CD4-positive, CD25-positive, alpha-beta regulatory T cell (primary cell): ENCODE measurements at places on chromosomes 12 and 14.
A peak's percentile ranks its signal among the peaks of the same experiment; 100 is the strongest.

DNA sequence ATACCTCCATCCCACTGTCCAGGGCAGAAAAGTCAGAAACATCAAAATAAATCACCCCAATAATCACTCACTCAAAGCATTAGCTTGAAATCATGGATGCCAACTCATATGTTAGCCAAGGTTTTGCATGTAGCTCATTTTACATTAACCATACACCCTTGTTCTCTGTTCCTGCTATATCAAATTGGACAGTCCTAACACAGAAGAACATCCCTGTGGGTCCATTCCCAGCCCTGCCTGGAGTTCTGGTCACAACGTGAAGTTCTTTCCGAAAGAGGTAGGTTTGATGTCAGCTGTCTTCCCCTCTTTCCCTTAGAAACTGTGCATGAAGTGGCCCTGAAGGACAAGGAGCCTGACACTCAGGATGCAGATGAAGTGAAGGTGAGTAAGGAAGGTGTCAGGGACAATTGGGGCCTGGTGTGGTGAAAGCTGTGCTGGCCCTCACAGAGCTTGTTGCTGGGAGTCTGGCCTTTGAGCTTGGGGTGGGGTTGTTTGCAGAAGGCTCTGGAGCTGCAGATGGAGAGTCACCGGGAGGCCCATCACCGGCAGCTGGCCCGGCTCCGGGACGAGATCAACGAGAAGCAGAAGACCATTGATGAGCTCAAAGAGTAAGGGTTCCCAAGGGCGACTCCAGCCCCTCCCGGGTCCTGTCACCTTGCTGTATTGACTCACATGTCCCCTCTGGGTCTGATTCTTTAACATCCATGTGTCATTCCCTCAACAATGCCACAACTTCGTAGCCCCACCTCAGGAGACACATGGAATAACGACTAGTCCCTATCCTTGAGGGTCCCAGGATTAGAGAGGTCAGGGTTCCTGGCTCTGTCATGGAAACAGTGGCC, 15.0 kb upstream of the PIP4K2C start:
- no peak for DNase-seq
- H3K4me1 ChIP-seq = no peaks in the 10 kb centered on the region
- H3K4me3 ChIP-seq = no peak overlapping the region
- no peak overlapping the region for H3K27ac ChIP-seq
- no peaks in the 10 kb centered on the region for H3K36me3 ChIP-seq
- H3K27me3 ChIP-seq = no peaks in the 10 kb centered on the region

GRCh38 chr14:28356819-28357218, 409.8 kb upstream of the FOXG1 start:
- H3K27me3 ChIP-seq = no peaks in the 10 kb centered on the region
- H3K4me1 ChIP-seq = no peaks in the 10 kb centered on the region
- no peak overlapping the region for H3K27ac ChIP-seq
- H3K36me3 ChIP-seq = no peaks in the 10 kb centered on the region
- DNase-seq = no peak

DNA sequence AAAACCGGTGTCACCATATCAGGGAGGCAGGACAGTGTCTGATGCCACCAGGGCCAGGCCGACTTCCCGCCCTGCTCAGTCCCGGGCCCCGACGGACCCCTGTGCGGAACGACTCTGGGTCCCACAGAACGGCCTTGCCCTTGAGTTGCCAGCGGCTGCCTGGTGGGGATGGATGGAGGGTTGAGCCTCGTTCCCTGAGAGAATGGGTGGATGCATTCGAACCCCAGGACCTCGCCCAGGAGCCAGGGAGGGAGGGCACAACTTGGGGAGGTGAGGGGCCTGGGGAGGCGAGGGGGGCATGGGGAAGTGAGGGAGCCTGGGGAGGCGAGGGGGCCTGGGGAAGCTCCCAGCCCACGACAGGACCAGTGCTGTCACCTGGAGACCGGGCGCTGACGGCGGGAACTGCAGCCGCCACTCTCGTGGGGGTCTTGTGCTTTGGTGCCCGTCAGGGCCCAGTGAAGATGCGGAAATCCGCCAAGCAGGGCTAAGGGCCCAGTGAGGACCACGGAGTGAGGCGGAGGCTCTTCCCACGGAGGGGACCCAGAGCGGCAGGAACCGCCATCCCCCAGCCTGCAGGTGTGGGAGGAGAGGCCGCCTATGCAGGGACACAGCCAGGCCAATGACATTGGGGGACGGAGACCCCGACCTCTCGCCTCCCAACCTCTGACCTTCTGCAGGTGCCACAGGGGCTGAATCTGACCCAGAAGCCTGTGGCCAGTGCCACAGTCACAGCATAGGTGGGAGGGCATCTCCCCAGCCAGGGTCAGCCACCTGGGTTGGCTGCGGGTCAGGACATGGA, 74.4 kb upstream of the GALNT9 start:
- H3K27me3 ChIP-seq = no peaks in the 10 kb centered on the region
- no peak for DNase-seq
- no peak overlapping the region for H3K27ac ChIP-seq
- no peaks in the 10 kb centered on the region for H3K36me3 ChIP-seq

DNA sequence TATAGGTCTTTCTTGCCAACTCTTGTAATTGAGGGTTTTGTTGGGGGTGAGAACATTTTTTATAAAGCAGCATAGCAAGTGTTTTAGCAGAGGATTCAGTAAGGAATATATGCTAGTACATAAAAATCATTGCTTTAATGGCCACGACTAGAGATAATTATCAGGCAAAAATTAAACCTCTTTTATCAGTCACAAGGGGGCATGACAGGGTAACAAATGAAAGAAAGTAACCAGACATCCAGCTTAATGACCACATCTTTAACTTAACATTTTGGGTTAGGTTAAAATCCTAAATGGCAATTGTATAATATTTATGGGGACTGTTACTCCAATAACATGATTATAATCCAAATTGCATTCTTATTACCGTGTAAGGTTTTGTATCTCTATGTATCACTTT, 119.6 kb downstream of the LRRIQ1 start:
- H3K27ac ChIP-seq = no peak overlapping the region
- DNase-seq = no peak
- no peaks in the 10 kb centered on the region for H3K4me1 ChIP-seq
- no peaks in the 10 kb centered on the region for H3K36me3 ChIP-seq
- H3K27me3 ChIP-seq = no peaks in the 10 kb centered on the region
- H3K4me3 ChIP-seq = no peak overlapping the region

- no peak overlapping the region for H3K27ac ChIP-seq
- DNase-seq = no peak
- H3K4me1 ChIP-seq = peaks cover 6% of the 10 kb centered on the region
- H3K27me3 ChIP-seq = no peaks in the 10 kb centered on the region
- no peaks in the 10 kb centered on the region for H3K36me3 ChIP-seq
Observed at GRCh38 chr12:116864371-116865160, 16.7 kb downstream of the HRK start.

DNA sequence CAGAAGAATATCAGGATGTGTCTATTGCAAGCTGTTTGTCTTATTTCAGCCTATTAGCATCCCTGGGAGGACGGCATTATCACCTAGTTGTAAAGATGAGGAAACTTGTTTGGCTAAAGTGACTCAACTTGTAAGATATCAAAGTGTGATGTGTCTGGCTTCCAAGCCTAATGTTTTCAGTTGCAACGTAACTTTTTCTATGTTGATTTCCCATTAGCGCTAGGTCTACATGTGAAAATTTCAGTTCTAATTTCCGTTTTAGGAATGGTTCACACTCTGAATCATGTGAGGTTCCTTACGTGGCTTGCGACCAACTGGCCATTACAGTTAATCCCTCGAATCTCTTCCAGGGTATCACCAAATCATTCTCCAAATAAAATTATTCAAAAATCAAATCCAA, 58.0 kb downstream of the LLPH start:
- H3K36me3 ChIP-seq = no peaks in the 10 kb centered on the region
- H3K27ac ChIP-seq = no peak overlapping the region
- no peak for DNase-seq
- H3K4me3 ChIP-seq = no peak overlapping the region
- no peaks in the 10 kb centered on the region for H3K4me1 ChIP-seq

DNA sequence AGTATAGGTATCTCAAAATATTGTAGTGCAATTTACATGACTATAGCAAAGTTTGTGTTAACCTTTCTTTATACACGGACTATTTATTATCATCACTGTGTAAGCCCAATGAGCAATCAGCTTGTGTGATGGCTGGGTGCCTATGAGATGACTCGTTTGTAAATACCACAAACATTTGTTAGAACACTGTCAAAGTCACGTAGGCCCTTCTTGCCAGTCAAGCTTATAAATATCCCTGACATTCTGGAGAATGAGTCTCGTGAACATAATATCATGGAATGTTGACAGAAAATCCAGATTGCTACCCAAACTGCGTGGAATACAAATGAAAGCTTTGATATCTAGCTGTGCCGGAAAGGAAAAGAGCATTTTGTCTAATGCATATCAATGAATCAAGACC, 648.3 kb upstream of the MDGA2 start:
- H3K4me1 ChIP-seq = no peaks in the 10 kb centered on the region
- no peak overlapping the region for H3K27ac ChIP-seq
- H3K4me3 ChIP-seq = no peak overlapping the region

GRCh38 chr12:111227476-111228420, 141.1 kb downstream of the PHETA1 start:
- no peaks in the 10 kb centered on the region for H3K36me3 ChIP-seq
- H3K4me1 ChIP-seq = no peaks in the 10 kb centered on the region
- no peak overlapping the region for H3K27ac ChIP-seq
- H3K4me3 ChIP-seq = no peak overlapping the region
- DNase-seq = no peak
- no peaks in the 10 kb centered on the region for H3K27me3 ChIP-seq

DNA sequence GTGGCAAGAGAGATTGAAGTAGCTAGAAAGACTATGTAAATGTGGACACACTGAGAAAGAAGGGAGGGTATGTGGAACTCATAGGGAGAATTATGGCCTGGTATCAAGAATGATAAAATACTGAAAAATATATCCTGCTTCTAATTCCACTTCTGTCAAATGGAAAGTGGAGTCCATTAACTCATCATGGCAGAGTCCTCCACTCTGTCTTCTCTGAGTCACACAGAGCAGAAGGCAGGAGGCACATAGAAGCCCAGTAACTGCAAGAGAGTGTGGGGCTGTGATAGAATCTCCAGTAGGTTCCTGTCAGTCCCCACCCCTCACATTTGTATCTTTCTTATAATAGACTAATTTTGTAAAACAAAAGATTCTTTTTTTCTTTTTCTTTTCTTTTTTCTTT, 223.7 kb downstream of the AKAP6 start:
- H3K27me3 ChIP-seq = no peaks in the 10 kb centered on the region
- no peaks in the 10 kb centered on the region for H3K36me3 ChIP-seq
- no peaks in the 10 kb centered on the region for H3K4me1 ChIP-seq
- H3K4me3 ChIP-seq = no peak overlapping the region
- DNase-seq = no peak

DNA sequence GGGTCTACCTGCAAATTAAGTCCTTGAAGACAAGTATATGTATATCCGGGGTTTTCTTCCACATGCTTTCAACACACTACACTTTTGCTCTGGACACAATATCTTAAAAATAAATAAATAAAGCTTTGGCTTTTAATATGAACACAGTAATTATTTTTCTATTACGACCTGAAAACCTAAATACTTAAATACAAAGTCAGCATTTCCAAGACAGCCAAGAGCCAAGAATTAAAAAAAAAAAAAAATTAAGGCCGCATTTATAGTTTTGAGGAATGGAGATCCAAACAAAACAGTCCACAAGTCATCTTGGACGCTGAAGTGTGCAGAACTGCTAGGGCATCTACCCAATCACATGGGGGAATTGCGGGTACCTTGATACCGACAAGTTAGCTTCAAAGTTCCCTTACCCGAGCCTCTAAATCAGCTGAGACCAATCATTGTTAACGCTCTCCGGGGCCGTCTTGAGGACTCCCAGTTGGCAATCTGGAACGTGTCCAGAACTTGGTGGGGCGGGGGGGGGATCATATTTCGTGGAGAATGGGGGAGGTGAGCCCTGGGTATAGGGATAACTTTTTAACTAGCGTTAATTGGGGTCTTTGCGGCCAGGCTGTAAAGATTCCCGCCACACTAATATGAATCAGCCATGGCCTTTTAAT, 731 bp upstream of the PCNX4 start:
- H3K4me1 ChIP-seq = peaks cover 32% of the 10 kb centered on the region
- peak; percentile 11 for DNase-seq
- H3K36me3 ChIP-seq = no peaks in the 10 kb centered on the region
- H3K27ac ChIP-seq = peak overlapping the region; percentile 98
- H3K27me3 ChIP-seq = no peaks in the 10 kb centered on the region

DNA sequence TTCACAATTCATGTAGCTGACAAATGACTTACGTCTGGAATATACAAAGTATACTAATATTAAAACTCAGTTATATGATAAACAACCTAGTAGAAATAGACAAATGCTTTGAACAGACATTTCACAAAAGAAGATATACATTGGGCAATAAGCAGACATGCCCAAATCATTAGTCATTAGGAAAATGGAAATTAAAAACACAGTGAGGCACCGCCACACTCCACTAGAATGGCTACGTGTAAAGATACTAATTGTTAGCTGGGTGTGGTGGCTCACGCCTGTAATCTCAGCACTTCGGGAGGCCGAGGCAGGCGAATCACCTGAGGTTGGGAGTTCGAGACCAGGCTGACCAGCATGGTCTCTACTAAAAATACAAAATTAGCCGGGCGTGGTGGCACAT, 248.9 kb upstream of the TMEM132C start:
- H3K4me3 ChIP-seq = no peak overlapping the region
- DNase-seq = no peak
- no peaks in the 10 kb centered on the region for H3K36me3 ChIP-seq
- H3K4me1 ChIP-seq = no peaks in the 10 kb centered on the region
- no peaks in the 10 kb centered on the region for H3K27me3 ChIP-seq
- H3K27ac ChIP-seq = no peak overlapping the region

- H3K27ac ChIP-seq = no peak overlapping the region
- no peaks in the 10 kb centered on the region for H3K36me3 ChIP-seq
- H3K4me3 ChIP-seq = no peak overlapping the region
- H3K27me3 ChIP-seq = peaks cover 1% of the 10 kb centered on the region
- H3K4me1 ChIP-seq = no peaks in the 10 kb centered on the region
Observed at GRCh38 chr14:24817212-24818057, 183.4 kb upstream of the GZMB start.

GRCh38 chr12:132422381-132423043, 67.4 kb upstream of the FBRSL1 start:
- no peak overlapping the region for H3K27ac ChIP-seq
- DNase-seq = no peak
- H3K27me3 ChIP-seq = no peaks in the 10 kb centered on the region
- H3K4me1 ChIP-seq = no peaks in the 10 kb centered on the region
- no peaks in the 10 kb centered on the region for H3K36me3 ChIP-seq

DNA sequence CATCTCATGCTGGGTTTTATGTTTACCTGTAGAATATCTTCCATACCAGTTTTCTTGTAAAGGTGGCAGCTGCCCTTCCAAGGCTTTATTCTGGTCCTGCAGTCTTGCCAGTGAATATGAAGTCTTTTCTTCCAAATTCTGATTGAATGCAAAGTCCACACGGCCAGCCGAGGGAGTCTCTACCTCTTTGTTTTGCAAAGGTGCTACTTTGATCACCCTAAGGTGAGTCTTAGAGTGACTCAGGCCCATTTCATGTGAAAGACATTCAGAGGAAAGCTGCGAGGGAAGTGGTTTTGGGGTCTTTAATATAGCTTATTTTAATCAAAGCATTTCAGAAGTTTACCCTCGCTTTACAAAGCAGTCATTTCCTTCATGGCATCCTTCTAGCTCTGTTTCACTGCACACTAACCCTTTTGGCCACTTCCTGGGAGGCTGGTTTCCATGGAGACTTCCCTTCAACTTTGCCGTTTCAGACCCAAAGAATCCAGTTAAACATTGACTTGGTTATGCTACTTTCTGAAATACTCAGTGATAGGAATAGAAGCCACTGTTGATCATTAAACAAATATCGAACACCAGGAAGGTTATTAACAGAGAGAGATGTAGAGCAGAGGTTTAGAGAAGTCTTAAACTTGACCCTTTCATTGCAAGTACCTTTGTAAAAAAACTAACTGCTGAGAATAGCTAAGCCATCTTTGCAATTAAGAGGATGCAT, at the start of gene CCDC198:
CCDC198 (minus strand) TSS at position 391 of the 715 bp plus-strand sequence; CDS start at position 249, 142 bp downstream.
- no peaks in the 10 kb centered on the region for H3K4me1 ChIP-seq
- no peaks in the 10 kb centered on the region for H3K27me3 ChIP-seq
- H3K27ac ChIP-seq = no peak within 1 kb of the TSS
- no peaks in the 10 kb centered on the region for H3K36me3 ChIP-seq
- DNase-seq = no peak
- H3K4me3 ChIP-seq = no peak within 1 kb of the TSS
